Putamen (tissue), 1 donor: ENCODE measurements at places on chromosomes 4 and X.

DNA sequence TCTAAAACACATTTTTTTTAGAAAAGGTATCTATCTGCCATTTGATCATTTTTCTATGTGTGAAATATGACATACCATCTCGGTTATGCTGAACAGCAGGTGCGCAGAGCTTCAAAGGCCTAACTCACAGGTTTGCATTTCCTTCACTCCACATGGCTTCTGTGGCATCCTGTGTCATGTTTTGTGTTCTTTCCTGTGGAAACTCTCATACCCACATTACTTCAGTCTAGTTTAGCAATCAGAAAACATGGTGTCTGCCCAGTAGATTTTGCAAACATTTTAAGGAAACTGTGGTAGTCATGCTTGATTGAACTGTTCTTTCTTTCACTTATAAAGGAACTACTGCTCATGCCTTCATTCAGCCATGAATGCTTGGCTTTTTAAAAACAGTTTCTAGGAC, 11.3 kb upstream of the ARAP2 start:
- DNase-seq = no peak

DNA sequence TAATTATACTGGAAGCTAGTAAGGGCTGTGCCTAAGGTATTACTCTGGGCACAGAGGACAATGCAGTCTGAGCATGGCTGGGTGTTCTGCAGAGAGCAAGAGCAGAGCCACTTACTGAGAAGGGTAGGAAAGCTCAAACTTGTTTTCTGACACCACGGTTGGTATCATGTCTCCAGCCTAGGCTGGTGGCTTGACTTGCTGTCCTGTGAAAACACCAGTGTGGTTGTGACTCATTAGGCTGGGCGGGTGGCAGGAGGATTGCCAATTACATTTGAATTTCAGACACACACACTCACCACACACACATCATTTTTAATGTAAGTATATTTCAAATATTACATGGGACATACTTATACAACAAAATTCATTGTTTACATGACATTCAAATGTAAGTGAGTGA, 19.7 kb upstream of the MTM1 start:
- DNase-seq = no peak

DNA sequence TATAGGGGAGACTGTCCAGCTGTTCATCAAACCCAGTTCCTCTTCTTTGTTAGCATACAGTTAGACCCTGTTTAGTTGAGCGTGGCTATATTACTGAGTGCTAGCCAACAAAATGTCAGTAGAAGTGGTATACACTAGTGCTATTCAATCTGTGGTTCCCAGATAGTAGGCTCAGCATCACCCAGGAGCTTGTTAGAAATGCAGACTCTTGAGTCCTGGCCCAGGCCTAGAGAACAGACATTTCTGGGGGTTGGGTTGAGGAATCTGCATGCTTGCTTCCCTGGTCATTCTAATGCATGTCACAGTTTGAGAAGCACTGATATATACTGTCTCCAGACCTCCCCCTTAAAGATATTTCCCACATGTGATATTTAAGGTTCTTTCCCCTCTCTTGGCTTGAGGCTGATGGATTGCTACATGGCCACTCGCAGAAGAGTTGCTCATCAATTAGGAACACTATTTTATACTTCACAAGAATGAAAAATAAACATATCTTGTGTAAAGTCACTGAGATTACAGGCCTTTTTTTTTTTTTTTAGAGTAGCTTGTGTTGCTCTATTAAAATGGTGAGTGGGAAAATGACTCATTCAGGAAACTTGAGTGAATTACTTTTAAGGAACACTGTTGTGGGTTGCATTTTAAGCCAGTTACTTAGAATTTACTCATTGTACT, 289.0 kb downstream of the STIM2 start:
- DNase-seq = no peak

DNA sequence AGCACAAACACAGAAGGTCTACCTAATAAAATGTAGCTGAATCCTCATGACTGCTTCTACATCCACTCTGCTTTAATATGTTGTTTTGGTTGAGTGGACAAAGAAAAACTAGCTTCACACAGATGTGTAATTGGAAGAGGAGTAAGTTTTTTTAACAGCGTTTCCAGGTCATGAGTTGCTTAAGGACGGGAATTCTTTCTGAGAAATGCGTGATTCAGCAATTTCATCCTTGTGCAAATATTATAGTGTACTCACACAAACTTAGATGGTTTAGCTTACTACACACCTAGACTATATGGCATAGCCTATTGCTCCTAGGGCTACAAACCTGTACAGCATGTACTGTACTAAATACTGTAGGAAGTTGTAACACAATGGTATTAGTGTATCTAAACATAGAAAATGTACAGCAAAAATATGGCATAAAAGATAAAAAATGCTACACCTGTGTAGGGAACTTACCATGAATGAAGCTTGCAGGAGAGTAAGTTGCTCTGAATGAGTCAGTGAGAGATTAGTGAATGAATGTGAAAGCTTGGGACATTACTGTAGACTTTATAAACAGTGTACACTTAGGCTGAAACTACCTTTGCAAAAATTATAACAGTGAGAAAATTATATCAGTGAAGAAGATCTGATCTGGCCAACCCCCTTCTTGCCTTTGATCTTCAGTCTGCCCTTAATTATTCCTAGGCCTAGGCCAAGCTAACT, 70.8 kb upstream of the IL15 start:
- DNase-seq = no peak

- DNase-seq = no peak
Measured at GRCh38 chr4:25060241-25060962, 29.7 kb upstream of the LGI2 start.

- no peak for DNase-seq
Measured at GRCh38 chr4:61143461-61143860, 56.7 kb upstream of the ADGRL3 start.

- DNase-seq = no peak
Measured at GRCh38 chr4:171622729-171623128, 190.5 kb upstream of the GALNTL6 start.

GRCh38 chrX:141396536-141396935, 154.2 kb upstream of the SPANXC start:
- no peak for DNase-seq

DNA sequence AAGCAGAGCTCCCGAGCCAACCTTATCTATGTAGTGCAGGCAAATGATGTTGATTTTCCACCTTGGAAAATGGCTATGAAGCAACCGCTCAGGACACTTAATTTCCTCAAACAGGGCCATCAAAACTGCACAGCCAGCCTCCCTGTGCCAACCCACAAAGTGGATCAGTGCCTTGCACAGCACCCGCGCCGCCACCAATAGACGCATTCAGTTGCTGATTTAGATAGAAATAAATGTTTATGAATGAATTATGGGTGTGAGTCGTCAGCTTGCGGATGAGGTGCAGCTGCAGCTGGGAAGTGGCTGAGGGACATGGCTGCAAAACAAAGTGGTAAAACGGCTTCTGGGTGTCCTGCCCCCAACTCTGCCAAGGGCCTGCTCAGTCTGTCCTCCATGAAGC, 47.0 kb downstream of the SOD3 start:
- DNase-seq = no peak

DNA sequence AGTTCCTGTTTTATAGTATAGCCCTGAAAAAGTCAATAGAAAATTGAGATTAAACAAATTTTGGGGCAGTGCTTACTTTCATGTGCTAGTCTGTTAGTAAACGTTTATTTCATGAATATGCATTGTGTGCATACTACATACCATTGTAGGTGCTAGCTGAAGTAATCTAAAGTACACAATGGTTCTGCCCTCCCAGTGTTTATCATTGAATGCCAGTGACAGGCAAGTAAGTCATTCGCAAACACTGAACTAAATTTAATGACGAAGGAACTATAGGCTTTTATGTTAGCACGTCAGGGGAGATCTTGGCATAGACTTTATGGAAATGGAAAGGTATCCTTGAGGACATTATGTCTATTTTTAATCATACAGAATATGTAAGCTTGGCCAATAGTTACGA, 426.9 kb upstream of the EPHA5 start:
- DNase-seq = no peak

- DNase-seq = no peak
Measured at GRCh38 chr4:6058531-6059374, 40.5 kb upstream of the C4orf50 start.

- DNase-seq = no peak
Measured at GRCh38 chr4:3458371-3458770, 4.7 kb upstream of the DOK7 start.

DNA sequence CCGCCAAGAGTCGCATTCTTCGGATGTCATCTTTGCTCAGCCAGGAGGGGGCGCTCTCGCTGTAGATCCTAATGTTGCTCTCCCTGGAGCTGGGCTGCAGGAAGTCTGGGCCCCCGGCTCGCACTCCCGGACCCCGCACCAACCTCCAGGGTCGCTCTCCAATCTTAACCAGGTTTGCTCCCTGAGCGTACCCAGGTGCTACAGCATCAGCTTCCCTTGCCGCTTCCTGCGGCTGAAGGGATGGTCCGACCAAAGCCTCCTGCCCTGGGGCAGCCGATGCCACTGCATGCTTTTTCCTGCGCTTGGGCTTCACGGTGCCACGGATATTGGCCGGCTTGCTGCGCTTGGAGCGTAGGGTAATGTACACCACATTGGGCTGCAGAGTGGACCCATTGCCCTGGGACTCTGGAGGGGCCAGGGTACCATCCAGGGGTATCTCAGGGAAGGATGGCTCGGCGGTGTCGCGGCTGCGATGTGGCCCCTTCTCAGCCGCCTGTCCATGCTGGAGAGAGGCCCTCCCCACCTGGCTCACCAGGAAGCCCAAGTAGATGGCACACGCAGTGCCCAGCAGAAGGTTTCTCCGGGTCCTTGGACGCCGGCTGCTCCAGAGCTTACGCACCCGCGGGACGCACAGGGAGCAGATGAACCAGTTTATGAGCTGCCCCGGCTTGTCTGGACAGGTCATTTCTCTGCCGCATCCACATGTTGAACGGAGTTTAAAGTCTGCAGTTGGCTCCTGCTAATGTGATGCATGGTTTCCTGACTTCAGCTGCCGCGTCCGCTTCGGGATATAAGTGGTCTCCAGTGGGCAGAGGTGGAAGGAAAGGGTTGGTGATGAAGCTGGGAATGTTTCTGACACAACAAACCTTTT, 1.9 kb downstream of the GASK1B start:
- DNase-seq = no peak

DNA sequence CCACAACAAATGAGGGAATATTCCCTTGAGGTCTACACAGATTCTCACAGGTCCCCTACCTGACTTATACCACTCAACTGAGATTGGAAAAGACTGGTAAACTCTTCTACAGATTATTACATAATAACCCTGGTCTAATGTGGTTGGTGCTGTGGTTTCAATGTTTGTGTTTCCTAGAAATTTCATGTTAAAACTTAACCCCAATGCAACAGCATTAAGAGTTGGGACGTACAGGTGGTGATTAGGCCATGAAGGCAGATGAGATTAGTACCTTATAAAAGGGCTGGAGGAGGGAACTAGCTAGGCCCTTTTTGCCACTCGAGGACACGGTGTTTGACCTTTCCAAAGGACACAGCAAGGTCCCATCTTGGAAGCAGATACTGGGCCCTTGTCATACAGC, 84.3 kb upstream of the TAPT1 start:
- no peak for DNase-seq

GRCh38 chr4:174604198-174604597, 81.9 kb upstream of the HPGD start:
- DNase-seq = peak; percentile 13

DNA sequence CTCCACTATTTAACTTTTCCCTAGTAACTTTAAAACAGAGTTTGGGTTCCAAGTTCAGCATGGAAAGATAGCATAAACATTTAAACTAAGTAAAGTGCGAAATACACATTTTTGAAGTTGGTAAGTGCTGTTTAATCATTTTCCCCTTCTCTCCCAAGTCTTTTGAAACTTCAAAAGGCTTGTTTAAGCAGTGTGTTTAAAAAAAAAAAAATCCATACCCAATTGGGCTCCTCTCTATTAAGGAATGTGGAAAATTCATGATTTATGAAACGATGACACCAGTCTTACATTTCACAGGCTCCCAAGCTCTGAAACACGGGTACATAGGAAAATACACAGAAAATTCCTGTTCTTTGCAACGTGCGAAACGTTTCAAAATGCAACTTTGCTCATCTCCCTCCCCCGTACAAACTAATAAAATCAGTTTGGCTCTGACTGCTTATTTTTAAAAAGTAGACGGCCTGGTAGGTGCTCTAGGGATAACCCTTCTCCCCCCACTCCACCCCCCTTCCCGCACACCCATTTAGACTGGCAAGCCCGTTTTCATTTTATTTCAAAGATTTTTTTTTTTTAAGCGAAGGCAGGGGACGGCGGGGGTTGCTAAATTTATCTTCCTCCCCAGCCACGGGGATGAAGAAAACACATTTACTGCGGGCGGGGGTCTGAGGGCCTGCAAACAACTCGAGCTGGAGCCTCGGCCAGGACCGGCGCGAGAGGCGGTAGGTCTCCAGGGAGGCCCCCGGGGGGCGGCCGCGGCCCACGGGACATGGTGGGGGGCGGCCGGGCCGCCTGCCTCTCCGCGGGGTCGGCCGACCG, 786 bp upstream of the ZFX start:
- peak; percentile 18 for DNase-seq

DNA sequence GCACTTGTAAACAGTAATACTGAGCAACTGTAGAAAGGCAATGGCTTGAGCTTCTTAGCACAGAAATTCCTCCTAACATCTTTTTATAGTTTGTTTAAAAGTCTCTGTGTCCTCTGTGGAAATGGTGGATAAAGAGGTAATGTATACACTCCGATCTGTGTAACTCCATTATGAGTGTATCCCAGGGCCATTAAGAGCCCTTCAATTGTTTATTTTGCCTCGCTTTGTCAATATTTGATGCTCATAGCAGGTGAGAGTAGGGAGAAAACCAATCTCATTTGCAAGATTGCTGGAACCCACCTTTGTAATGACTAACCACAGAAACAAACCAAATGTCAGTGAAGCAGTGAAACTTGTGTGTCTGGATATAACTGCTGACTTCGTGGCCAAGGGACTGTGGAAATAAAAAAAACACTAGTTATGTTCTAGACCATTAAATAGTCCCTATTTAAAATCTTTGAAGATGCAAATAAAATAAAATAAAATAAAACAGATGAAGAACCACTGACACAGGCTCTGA, 598.2 kb upstream of the BOD1L1 start:
- no peak for DNase-seq
